IMR-90 (cell line): ENCODE measurements at places on chromosomes 3 and 15.

DNA sequence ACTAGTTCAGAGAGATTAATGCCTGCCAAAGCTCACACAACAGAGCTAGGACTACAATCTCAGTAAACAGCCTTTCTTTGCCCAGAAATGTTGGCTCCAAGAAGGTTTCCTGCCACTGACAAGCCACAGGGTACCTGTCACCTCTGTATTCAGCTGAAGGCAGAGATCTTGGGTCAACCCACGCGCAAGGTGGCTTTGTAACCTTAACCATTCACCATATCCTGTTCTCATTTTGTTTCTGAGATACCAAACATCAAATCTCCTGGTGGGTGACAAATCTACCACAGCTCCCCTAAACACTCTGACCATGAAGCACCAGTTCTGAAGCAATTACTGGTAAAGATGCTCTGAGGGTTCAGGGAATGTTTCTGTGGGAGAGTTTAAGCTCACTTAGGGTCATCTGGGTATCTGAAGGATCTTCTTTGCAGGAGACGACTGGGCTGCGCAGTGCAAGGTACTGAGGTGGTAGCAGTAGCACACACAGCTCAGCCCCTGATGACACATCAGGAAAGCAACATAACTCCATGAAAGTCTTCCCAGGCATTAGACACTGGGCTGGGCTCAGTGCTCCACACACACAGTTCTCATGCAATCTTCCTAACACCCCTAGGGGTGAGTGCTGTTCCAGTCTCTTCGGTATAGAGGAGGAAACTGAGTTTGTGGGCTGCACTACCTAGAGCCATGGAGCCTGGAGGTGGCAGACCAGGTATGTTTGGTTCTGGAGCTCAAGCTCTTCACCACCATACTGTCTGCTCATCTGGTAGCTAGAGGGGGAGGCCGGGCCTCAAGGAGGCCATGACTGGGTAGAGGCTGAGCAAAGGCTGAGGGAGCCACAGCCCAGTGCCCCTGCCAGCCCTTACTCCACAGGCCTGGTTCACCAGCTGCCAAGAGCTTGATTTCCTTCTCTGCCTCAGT, 7.7 kb downstream of the CXCR6 start:
- DNase-seq = no peak

DNA sequence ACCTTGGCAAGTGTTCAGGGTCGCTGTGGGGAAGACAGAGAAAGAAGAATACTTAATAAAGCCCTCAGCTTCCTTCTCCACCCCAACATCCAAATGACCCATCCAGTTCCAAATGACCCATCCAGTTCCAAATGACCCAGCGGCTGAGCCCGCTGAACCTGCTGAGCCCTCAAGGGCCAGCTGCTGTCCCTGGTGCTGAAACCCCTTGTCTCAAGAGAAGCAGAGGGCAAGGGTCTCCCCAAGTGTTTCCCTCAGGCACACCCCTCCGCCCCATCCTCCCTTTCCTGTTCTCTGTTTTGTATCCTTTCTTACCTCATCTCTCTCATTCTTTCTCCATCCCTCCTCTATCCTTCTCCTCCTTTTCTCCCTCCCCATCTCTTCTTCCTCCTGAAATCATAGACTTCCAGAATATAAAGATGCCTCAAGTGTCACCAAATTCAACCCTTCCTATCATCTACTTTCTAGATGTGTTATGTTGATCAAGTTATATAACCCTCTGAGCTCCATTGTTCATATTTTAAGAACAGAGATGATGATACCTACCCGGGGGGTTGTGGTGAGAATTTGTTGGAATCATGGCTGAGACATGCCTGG, 29.0 kb downstream of the CCDC33 start:
- DNase-seq = peak; percentile 18

DNA sequence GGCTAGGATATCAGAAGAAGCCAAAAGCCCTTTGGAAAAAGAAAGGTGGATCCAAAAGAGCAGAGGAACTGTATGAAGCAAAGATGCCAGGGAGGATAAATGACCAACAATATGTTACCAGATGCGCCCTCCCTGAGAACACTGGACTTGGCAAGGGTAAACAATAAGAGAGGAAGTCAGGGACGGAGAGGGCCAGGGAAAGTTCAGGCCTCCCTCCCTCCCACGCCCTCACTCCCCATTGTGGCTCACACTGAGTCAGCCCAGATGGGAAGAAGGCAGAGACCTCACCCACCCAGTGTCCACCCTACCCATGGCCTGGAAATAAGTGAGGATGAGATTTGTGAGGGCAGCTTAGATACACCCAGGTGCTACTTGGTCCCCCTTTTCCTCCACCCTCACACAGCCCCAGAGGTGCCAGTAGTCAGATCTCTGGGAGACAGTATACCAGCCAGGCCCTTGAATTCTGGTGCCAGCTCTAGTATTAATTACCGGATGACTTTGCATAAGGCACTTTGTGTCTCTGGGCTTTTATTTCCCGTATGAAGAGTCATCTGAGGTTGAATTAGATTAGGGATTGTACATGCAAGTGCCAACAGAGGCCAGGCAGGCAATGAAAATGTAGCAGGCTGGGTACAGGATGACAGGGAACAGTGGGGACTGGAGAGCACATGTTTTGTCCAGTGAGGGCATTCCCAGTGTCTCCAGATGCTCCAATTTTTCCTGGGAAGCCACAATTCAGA, 35.1 kb upstream of the FRMD4B start:
- DNase-seq = no peak

DNA sequence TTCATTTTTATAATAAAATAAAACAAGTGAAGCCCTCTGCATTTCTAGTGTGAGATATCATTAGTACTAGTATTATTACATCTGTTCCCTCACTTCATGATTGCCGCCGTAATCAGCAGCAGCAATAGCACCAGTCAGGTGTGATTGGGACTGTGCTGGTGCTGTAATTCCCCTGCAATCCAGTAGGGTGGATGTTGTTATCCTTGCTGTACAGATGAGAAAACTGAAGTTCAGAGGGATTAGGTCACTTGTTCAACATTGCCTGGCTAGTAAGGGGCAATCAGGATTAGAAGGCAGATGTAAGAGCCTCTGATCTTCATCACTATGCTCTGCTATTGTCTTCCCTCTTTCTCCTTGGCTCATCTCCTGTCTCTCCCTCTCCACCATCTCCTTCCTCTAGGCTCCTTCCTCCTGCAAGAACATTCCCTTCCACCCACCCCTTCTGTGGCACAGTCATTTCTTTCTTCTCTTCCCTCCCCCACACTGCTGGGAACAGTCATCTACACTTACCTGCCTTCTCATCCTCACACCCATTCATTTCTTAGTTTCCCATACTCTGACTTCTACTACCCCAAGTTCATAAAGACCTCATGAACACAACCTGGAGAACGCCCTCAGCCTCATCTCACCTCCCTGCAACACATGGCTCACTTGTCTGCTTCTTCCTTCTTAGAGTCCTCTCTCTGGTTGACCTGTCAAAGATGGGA, 29.7 kb downstream of the CRYGS start:
- no peak for DNase-seq

DNA sequence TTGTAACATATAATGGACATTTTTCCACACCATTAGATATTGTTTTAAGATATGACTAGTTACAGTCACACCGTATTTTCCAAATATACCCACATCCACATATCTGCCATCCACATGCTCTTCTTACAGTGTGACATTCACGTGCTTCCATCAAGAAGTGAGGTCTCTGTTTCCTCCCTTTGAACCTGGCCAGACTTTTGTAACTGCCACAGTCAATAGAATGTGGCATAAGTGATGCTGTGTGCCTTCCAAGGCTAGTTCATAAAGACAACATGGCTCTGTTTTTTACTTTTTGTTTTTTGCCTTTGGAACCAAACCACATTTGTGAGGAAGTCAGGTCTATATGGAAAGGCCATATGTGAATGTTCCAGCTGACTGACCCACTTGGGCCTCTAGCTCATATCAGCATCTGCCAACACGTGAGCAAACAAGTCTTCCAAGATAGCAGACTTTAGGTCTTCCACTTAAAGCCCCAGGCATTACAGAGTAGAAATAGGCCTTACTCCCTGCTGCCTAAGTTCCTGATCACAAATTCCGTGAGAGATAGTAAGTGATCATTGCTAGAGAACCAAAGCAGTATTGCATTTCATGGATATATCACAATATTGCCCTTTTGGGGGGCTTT, 27.1 kb downstream of the EIF1B start:
- DNase-seq = no peak

GRCh38 chr3:49019941-49020329, 1.6 kb upstream of the DALRD3 start:
- DNase-seq = no peak

- DNase-seq = no peak
Observed at GRCh38 chr3:133925960-133926735, 30.5 kb upstream of the RAB6B start.

GRCh38 chr3:113271189-113271588, 59.8 kb downstream of the BOC start:
- DNase-seq = no peak

DNA sequence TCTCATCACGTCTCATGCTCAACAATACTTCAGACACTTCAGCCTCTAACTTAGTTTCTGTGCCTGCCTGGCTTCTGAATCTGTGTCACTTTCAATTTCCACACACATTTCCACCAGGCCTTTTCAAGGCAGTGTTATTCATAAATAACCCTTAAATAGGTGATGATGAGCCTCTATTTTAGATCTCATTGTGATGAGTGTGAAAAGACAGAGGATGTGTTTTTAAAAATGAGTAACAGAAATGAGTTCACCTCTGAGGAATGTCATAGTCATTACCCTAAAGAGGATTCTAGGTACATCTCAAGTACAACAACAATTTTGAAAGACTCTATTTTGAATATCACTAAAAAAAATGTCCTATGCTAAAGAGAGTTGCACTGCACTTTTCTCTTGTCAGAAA, 64.6 kb downstream of the STAC start:
- DNase-seq = no peak

- no peak for DNase-seq
Observed at GRCh38 chr3:57079474-57079831, 19.0 kb downstream of the SPATA12 start.

DNA sequence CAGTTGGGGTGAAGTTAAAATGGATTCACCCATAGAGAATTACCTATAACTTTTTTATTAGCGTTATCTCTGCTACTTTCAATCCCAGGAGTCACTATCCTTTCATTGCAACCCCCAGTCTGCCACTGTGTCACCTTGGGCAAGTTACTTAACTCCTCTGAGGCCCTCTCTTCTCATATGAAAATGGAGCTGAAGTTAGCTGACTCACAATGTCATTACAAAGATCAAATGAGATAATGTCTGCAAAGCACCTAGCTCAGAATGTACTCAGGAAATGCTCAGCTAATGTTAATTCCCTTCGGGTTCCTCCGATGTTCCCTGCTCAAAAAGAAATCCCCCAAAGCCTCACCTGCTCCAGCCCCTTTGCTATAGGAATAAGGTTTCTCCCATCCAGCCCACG, 50.0 kb downstream of the TRIM42 start:
- DNase-seq = no peak

- no peak for DNase-seq
Observed at GRCh38 chr3:121096953-121097352, 188.9 kb downstream of the STXBP5L start.

DNA sequence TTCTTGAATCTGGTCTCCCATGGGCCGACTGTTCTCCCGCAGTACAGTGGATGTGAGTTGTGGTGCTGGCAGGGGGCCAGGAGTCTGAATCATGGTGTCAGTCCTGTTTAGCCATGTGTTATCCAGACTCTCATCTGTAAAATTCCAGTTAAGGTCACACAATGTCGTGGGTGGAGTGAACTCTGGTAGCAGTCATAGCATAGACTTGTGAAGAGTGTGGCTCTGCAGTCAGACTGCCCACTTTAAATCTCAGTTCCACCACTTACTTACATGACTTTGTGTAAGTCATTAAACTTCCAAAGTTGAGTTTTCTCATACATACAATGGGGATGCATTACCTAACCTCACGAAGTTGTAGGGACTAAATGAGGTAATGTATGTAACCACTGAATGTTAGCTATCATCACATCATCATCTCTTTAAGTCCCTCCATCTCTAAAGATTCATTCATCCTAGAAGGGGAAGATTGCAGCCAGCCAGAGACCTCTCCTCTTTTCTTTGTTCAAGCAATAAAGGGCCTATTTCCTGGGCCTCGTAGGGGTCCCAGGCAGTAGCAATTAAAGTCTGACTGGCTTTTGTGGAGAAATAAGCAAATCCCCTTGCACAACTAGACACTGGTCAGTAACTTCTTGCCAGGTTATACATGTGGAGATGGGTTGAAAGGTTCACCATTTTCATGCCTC, 93.9 kb downstream of the PCCB start:
- DNase-seq = peak; percentile 98

- peak; percentile 6 for DNase-seq
Observed at GRCh38 chr3:145807990-145808389, 353.0 kb downstream of the PLOD2 start.

DNA sequence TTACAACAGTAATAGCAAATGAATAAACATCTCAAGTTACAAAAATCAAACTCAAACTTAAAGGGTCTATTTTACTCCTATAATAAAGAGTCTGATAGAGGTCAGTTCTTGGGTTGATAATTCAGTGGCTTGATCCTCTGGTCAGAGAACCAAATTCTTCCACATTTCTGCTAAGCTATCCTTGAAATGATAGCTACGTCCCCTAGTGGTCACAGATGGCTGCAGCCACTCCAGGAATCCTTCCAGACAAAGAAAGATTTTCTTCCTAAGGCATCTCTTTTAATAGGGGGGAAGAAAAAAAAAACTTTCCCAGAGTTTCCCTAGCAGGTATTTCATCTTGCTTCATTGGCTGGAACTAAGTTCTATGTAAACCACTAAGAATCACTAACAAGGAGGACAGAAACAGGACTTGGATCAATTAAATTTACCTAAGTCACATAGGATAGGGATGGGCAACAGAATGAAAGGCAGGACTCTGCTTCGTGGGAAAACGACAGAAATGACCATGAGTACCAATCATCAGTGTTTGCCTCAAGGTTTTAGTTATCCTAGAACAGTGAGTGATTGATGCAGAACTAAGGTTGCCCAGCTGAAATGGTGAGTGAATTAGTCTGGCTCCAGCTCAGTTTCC, 160.7 kb downstream of the STAC start:
- DNase-seq = peak; percentile 9

DNA sequence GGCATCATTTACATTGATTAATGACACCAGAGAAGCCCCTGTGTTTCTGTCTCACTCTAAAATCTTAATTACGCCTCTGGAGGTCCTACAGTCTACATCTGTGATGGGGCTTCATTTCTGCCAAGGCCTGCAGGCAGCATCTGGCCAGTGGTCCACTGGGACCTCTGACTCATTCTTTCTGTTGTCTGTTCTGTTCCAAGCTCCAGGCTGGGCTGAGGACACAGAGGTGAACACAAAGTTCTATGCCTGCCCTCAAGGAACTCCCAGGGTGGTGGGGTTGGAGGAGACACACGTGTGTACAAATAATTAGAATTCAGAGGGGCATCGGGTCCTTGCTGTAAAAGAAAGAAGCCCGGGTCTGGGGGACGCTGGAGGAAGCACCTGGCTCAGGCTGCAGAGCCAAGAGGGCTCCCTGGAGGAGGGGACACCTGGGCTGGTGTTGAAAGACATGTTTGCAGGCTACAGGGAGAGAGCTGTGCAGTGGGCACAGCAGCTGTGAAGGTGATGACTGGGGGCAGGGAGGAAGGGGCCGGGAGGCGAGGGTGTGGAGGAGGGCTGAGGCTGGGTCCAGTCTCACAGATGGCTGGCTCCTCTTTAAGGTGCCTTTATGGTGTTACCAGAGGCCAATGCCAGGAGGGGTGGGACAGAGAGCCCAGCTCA, 103.3 kb upstream of the PRR23E start:
- no peak for DNase-seq
